ENCODE measurements at places on chromosomes 1 and 21.

GRCh38 chr1:204390751-204391466, 20.7 kb downstream of the PPP1R15B start:
- DNase-seq: no peak

DNA sequence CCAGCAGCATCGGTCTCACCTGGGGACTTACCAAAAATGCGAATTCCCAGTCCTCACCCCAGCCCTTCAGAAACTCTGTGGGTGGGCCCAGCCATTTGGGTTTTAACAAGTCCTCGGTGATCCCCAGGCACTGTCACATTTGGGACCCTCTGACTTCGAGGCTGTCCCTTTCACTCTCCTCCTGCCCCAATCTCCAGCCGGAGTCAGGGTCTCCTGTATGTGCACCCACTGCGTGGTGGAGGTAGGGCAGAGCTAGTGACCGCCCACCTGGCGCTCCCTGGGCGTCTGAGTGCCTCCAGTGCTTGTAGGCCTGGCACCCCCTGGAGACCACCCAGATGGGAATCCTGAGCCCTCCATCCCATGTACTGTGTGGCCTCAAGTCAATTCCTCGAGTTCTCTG, 31.1 kb downstream of the EPHA8 start:
- DNase-seq: no peak

GRCh38 chr1:19979494-19979977, at the start of gene PLA2G2A:
Gene PLA2G2A (minus strand): TSS chr1:19979618. CDS start chr1:19978773, 845 bp downstream.
- no peak for DNase-seq

DNA sequence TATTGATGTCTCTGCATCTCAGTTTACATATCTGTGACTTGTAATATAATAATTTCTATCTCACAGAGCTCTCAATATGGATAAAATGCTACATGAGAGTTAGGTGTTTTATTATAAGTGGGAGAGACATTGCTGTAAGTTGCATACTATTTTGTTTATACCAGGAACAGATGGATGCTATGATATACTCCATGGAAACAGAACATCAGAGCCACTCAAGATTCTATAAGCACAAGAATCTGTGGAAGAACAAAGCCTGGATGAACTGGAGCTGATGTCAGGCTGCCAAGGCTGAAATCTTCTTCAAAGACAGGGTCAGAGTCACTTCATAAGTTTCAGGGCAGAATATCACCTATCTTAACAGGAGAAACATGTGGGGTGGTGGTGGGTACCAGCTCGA, 30.2 kb downstream of the DUSP10 start:
- DNase-seq: no peak

GRCh38 chr21:16330082-16330907, 600.5 kb downstream of the USP25 start:
- DNase-seq: peak; percentile 24

DNA sequence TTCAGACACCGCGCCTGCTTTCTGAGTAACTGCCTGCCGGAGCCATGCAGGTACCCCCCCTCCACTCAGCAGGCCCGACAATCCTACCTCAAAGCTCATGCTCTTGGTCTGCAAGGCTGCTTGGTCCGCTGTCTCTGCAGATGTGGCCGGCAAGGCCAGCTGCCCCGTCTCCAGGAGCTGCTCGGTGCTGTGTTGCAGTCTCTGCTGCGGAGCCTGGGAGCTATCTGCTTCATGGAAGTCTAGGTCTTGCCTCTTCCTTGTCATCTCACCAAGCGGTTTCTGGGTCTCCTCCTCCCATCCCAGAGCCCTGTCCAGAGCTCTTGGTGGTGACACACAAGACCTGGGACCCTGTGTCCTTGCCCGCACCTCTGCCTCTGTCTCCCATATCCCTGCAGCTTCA, 24.0 kb upstream of the GNPAT start:
- no peak for DNase-seq

DNA sequence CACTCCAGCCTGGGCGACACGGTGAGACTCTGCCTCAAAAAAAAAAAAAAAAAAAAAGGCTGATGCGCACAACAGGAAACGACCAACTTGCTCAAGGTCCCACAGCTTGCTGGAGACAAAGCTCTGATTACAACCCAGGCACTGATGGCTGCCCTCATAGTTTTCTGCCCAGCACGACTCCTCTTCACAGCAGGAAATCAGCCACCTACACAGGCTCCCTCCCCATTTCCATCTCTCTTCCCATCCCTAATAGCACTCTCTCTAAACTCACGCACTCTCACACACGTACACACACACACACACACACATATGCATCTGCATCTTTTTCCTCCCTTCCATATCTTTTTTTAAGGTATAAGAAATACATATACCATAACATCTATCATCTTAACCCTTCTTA, 153.5 kb upstream of the SOD1 start:
- DNase-seq: no peak

DNA sequence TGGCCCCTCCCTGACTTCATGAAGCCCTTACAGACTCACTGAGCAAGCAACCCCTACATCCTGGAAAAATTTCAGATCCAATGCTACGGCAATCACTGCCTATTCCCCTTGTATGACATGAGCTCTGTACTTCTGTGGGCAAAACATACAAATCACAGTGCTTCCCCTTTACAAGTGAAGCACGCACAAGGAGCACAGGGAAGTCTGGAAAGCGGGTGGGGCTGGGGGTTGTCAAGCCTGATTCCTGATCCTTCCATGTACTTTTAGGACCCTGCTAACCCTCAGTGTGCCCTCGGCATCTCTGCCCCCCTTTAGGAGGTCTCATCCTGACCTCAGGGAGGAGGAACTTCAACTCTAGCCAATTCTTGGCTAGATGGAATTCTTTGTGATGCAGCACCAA, 405.7 kb upstream of the POU3F1 start:
- no peak for DNase-seq

GRCh38 chr1:192108161-192108560, 50.1 kb upstream of the RGS18 start:
- no peak for DNase-seq

GRCh38 chr1:41368366-41368765, 7.1 kb downstream of the FOXO6 start:
- DNase-seq: no peak

DNA sequence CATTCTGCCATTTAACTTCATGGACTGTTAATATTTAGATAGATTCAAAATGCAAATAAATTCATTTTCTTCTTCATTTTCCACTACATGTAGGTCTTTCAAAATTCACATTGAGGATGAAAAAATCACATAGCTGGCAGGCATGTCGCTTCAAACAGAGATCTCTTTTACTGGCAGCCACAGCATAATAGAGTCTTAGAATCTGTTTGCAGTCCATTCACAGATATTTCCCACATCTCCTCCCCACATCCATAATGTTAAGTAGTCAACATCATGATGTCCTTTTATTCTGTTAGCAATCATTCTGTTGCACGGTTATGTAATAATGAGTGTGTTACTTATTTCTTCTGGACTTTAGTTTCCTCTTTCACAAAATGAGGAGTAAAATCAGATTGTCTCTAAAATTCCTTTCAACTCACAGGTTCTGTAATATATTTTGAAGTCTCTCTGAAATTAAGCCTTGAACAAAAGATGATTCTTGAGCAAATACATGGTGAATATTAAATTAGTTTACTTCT, 257.5 kb upstream of the SNX7 start:
- no peak for DNase-seq

- no peak for DNase-seq
These were observed 150.1 kb downstream of the KCNJ6 start for GRCh38 chr21:37766129-37766528.

DNA sequence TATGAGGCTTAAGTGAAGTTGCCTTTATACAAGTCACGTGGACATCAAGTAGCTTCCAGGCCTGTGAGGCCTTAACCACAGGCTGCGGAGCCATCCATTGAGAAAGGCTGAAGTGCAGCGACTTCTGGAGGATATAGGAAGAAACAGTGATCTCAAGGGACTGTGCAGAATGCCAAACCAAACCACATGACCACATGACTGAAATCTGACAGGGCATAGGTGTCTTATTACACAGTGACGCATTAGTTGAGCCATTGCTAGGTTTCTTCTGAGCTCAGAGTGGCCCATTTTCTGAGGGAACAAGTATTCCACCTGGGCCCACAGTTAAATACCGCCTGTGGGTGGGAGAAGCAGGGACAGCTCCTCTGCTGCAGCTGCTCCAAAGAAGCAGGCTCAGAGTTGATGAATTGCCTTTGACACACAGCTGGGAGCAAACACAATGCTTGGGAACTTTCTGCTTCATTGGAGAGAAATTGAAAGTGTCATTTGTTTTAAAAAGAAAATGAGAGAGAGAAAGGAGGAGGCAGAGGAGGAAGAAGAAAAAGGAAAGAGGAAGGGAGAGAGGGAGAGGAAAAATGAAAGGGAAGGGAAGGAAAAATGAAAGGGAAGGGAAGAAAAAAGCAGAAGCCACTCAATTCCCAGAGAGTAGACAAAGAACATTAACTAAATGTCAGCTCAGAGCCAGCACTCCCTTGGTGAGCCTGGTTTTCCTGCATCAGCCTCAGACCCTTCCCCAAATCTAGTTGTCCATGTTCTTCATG, 94.4 kb downstream of the COLGALT2 start:
- DNase-seq: peak; percentile 97

- DNase-seq: no peak
These were observed 40.7 kb upstream of the GPR37L1 start for GRCh38 chr1:202081992-202082391.

GRCh38 chr21:14955936-14956520, 108.8 kb downstream of the NRIP1 start:
- DNase-seq: no peak

DNA sequence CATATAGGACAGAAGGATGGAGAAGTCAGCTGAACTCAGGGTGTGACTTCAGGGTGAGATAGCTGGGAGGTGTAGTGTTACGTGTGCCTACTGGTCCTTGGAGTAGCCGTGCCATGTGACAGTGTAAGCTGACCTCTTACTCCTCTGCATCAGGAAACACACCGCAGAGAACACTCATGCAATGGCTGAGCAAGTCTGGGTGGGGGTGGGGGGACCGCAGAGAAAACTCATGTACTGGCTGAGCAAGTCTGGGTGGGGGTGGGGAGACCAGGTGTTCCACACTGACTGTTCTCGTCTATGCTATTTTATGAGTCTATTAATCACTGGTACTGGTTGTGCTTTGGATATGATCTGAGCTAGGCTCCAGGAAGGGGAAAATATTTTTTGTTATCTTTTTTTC, 233.1 kb downstream of the PAPPA2 start:
- no peak for DNase-seq

DNA sequence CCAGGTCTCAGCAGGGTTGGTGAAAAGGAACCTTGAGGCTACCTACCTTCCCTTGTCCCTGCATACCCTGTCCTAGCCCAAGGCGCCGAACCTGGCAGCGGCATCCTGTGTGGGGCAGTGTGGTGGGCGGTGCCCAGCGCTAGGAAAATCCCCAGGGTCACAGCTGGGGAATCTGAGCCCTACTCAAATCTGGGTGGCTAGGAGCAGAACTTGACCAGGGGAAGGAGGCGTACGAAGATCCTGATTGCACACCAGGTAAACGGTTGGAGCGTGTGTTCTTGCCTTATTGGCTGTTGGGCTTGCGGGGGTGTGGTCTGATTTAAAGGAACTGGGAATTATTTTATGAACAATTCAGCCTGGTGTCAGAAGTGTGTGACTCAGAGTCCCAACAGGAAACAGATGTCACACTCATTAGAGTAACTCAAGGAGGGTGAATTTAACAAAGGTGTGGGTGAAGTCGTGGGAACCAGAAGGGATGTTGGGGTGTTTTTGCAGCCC, 118.6 kb downstream of the LRIG2 start:
- DNase-seq: no peak

DNA sequence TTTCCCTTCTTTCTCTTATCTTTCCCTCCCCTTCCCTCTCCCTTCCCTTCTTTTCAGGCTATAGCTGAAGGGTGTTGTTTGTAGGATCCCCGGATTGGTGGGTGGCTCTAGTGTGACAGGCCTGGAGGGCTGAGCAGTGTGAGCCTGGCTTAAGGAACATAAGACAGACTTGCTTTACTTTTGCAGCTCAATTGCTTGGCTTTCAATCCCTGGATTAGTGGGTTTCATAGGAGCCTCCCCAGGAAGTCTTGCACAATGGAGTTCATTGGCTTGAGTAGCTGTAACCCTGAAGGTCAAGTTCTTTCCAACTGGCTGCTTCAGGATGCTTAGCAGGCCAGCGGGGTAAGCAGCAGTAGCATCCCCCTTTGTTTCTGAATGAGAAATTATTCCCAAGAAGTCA, 126.7 kb downstream of the CAMTA1 start:
- DNase-seq: no peak

- DNase-seq: no peak
These were observed 1.7 kb downstream of the DNALI1 start for GRCh38 chr1:37558411-37558810.

DNA sequence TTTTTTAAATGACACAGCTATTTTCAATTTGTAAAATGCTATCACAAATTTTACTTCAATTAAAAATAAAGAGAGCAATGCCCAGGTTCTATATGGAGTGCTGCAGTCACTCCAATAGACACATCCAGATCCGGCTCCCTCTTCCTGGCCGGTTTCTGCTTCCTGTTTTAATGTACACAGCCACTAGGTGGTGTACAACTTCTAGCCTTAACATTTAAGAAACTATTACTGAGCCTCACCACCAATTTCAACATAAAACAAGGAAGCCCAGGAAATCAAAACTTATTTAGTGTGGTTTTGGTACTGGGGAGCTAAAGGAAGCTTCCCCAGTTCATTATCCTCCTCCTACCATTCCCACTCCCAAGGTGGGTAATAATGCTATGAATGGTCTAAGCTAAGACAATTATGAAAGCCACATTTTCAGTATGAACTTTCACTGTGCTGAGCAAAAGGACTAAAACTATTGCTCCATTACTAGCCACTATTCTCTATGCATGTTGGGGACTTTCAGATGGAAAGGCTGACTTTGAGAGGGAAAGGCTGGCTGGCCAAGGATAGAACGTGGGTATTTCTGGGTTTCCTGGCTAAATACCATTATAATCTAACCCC, 25.5 kb upstream of the MTMR11 start:
- peak; percentile 41 for DNase-seq

- no peak for DNase-seq
These were observed 5.5 kb upstream of the TEDDM1 start for GRCh38 chr1:182406012-182406411.
